T-helper 17 cell (primary cell): ENCODE measurements at places on chromosomes 5 and 9. TPM values are rescaled to one million over a fixed set of nuclear protein-coding genes. Genes with fewer than 3 reads are reported as not detected.

- no peak for DNase-seq
Observed at GRCh38 chr5:173557123-173557903, 59.1 kb downstream of the BOD1 start.

GRCh38 chr9:444528-444927 lies 229.9 kb downstream of the DOCK8 start:
- no peak for DNase-seq

Gene CAMK4
- total RNA-seq: 139 TPM

Gene SH3GL2
- total RNA-seq: not detected

DNA sequence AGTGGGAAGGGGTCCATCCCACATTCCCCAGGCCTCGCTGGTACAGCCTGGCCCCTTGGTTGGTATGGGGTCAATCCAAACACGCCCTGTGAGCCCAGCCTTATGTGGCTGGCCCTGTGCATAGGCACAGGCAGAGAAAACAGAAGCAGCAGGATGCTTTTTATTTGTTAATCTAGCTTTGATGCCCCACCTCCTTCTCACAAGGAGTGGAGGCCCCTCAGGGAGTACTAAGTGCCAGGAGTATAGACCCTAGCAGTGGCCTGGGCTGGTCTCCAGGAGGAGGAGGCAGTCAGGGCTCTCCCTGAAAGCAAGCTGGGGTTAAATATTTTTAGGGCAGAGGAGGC lies 14.6 kb upstream of the TCF7 start:
- DNase-seq: no peak

Gene ZBTB34
- total RNA-seq: 5.0 TPM

Gene SLC6A3
- not detected for total RNA-seq

DNA sequence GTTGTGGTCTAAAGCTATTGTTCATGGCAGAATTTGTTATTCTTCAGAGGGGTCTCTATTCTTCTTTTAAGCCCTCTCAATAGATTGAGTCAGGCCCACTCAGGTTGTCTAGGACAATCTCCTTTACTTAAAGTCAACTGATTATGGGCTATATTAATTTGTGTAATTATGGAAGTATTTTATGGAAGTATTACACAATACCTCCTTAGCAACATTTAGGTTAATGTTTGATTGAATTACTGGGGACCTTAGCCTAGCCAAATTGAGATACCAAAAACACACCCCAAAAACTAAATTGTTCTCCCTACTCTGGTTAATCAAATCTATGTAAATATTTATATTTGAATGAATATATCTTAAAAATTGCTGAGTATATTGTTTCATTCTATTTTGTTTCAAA lies 347.1 kb upstream of the GRIN3A start:
- no peak for DNase-seq

Gene GRIA1
- not detected for total RNA-seq

GRCh38 chr5:129400395-129400983 lies 59.6 kb upstream of the ADAMTS19 start:
- no peak for DNase-seq

- peak; percentile 21 for DNase-seq
Observed at GRCh38 chr9:32968101-32969011, 33.1 kb downstream of the APTX start.

GRCh38 chr5:140168371-140168770 lies 6.6 kb upstream of the CYSTM1 start:
- no peak for DNase-seq
